ENCODE measurements at places on chromosomes 6 and 20. TPM values are rescaled to one million over a fixed set of nuclear protein-coding genes. Genes with fewer than 3 reads are reported as not detected.

Gene PTCHD4
- total RNA-seq: not detected

Gene TOX2
- total RNA-seq: not detected

Gene CDYL
- total RNA-seq: 45.2 TPM

Gene STK38
- 70.3 TPM for total RNA-seq

Gene CST2
- total RNA-seq: not detected

Gene PHACTR3
- total RNA-seq: 10.0 TPM

Gene CPXM1
- 0.14 TPM for total RNA-seq

Data from Calu3 (cell line).